ENCODE measurements at places on chromosomes 6 and 20.

- no peak for DNase-seq
Measured at GRCh38 chr6:42418724-42419123, 33.0 kb downstream of the TRERF1 start.

DNA sequence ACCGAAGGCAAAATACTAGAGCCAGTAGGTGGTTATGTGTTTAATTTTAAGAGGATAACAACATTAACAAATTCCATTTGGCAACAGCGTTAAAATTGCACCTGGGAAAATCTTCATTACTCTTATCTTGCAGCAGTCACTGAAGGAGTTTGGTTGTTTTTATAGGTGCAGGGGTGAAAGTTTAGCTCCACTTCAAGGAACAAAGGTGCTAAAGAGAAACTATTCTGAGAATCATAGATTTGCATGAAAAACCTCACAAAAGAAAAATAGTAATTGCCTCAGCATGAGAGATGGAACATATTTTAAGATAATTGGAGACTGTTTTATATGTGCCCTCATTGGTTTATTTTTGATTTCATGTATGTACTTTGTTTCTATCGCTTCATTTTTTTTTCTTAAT lies 444.4 kb downstream of the UTRN start:
- no peak for DNase-seq

- no peak for DNase-seq
Measured at GRCh38 chr6:378090-378957, 13.2 kb upstream of the IRF4 start.

- no peak for DNase-seq
Measured at GRCh38 chr20:3378138-3378537, 29.3 kb downstream of the DNAAF9 start.

GRCh38 chr6:80637312-80637711 lies 530.8 kb downstream of the BCKDHB start:
- DNase-seq, result no peak

GRCh38 chr6:124978451-124979293 lies 16.4 kb downstream of the RNF217 start:
- DNase-seq, result peak; percentile 62

- no peak for DNase-seq
Measured at GRCh38 chr6:140985679-140986275, 1146.9 kb upstream of the GJE1 start.

GRCh38 chr6:165081944-165082532 lies 227.4 kb downstream of the C6orf118 start:
- DNase-seq, result no peak

DNA sequence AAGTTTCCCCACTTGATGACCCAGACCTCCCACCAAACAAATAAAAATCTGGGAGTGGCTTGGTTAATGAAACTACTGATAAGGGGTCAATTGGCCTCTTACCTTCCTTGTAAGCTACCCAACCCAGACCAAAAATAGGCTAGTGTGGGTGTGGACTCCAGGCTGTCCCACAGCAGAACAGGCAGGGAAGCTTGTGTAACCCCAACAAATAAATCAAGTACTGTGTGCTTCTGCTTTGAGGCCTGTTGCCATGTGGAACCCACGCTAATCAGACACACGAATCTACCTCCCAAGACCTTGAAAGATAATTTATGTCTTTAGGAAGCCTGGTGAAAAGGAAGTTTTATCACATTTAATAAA lies 33.7 kb upstream of the PAQR8 start:
- DNase-seq, result no peak

- no peak for DNase-seq
Measured at GRCh38 chr20:46221256-46221833, 87.0 kb downstream of the CDH22 start.

GRCh38 chr20:53752583-53752970 lies 158.9 kb upstream of the ZNF217 start:
- no peak for DNase-seq

DNA sequence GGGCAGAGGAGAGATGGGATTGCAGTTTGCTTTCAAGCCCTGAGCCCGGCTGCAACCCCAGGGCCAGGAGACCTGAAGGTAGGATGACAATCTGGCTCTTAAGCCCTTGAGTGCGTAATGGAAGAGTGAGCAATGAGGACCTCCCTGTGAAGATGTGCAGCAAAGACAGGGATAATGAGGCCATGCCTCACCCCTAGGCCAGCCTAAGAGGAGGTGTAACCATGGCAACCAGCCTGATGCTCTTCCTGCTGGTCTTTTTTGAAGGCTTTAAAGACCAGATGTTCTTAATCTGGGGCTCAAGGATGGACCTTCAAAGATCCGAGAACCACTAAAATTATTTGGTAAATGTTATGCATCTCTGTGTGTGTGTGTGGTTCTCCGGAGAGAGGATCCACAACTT lies 8.2 kb downstream of the ARHGAP40 start:
- DNase-seq, result no peak

- DNase-seq, result peak; percentile 89
Measured at GRCh38 chr6:37051138-37052026, 45.9 kb downstream of the FGD2 start.

GRCh38 chr6:40755749-40756452 lies 168.7 kb upstream of the LRFN2 start:
- no peak for DNase-seq

GRCh38 chr20:53128004-53128403 lies 155.8 kb downstream of the TSHZ2 start:
- no peak for DNase-seq

GRCh38 chr20:45972500-45973183 lies 639 bp upstream of the ZNF335 start:
- DNase-seq, result no peak

DNA sequence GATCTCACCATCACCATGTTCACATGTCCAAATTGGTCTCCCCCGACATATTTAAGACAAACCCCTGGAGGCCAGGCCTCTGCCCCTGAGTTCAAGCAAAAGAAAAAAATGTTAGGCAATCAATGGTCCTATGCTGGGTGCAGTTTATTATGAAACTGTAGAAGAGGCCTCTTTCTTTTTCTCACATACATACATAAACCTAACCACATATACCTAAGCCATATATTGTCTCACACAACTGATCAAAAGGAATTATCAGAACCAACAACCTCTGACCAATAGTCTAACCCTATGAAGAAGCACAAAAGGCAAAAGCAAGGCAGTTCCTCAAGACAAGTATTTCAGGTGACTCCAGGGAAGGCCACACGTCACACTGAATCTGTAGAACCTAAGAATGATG lies 49.9 kb downstream of the ILRUN start:
- DNase-seq, result no peak

GRCh38 chr6:158222066-158222465 lies 53.9 kb downstream of the GTF2H5 start:
- no peak for DNase-seq

DNA sequence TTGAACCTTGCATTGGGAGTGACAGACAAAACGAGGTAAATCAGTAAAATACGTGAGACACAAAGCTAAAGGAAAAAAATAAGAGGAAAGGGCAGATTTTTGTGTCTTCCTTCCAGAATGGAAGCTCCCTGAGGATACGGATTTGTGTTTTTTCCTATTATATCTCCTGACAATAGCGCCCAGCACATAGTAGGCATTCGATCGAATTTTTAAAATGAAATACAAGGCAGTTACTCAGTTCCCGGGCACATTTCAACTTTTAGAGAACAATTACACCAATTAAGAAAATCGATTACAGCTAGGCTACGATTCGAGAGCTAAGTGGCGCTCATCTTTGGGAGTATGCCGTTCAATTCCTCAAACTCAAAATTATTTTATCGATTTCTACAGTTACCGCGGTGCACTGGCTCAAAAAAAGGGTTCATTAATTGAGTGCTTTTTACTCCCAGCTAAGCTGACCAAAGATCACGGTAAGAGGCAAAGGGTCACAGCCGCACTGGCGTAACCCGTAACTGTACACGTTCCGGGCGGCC lies 443 bp downstream of the RMND1 start:
- no peak for DNase-seq

GRCh38 chr20:43514648-43514999 lies 7.1 kb downstream of the L3MBTL1 start:
- peak; percentile 17 for DNase-seq

GRCh38 chr6:135505648-135506047 lies 8.1 kb upstream of the AHI1 start:
- DNase-seq, result no peak

GRCh38 chr6:158460602-158461169 lies 99.2 kb upstream of the TMEM181 start:
- DNase-seq, result no peak

- DNase-seq, result no peak
Measured at GRCh38 chr6:14816116-14816859, 429.6 kb upstream of the JARID2 start.

DNA sequence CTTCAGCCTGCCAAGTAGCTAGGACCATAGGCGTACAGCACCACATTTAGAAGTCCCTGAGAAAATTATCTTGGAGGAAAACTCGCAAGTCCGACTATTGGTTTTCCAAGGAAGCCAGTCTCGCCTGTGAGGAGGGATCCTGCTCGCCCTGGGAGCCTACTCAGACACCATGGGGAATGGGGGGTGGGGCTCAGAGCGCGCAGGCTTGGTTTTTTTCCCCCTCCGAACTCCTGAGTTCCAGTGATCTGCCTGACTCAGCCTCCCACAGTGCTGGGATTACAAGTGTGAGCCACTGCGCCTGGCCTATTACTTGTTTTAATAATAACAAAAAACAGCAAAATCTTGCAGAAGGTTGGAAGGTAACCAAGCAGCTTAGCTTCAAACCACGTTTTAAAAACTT lies 153.7 kb downstream of the OR2B2 start:
- DNase-seq, result no peak

DNA sequence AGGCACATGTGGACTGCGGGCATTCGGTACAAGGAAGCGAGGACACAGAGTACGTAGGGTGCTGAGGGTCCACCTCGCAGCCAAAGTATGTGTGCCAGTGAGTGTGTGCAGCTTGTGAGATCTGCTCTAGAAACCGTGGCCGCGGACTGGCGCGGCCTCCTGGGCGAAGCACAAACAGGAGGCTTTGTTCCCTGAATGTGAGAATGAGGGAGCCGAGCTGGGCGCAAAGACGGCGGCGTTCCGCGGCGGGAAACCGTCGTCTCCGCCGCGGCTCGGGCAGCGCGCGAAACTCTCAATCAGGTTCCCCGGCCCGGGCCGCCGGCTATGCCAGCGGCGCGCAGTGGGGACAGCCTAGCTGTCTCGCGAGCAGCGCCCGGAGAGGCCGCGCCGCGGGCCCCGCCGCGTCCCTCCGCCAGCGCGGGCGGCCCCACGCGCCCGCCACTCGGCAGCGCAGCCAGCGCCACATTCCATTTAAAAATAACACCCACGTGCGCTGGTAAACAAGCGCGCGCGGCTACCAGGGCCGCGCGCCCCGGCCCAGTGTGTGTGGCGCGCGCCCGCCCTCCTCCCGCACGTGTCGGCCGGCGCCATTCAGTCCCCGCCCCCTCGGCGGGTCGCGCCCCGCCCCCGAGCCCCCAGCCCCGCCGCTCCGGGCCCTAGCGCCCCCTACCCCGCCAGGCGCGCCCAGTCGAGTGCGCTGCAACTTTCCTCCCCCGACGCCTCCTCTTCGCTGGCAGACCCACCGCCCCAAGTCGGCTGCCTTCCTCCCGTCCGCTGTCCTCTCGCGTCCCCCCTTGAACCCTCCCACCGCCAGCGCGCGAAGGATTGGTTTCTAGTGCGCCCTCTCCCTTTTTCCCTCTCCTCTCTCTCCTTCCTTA lies 3.0 kb upstream of the FOXO3 start:
- DNase-seq, result no peak

DNA sequence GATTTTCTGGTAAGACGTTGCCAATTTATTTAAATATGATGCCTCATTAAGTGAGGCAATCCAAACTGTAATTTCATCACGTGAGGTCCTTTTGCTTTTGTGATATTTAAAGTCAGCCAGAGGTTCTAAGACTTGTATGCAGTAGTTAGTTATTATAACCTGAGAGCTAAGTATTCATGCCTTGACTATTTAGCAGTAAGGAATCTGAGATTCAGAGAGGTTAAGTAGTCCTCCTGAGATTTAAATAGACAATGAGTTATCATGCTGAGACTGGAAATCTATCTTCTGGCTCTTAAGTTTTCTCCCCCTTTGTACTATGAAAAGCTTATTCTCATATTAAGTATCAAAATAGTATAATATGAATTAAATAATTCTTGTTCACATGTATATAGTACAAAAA lies 158.0 kb downstream of the UTRN start:
- no peak for DNase-seq

DNA sequence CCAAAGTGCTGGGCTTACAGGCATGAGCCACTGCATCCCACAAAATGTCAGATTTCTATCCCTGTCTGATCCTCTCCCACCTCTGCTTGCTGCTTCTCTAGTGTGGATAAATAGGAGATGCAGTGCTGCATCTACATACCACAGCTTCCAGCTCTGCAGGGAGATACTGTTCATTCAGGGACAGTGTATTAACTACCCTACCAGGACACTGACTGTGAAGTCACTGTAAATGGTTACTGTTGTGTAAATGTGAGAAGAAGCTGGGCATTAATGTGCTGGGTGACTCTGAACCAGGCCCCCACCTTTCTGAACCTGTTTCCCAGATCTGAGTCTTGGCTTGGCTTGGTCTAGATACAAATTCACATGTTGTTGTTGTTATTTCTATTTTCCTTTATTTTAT lies 488.6 kb upstream of the SULF2 start:
- DNase-seq, result no peak

GRCh38 chr6:131549811-131550210 lies 23.2 kb upstream of the ARG1 start:
- no peak for DNase-seq

GRCh38 chr20:25318471-25319240 lies 70.8 kb downstream of the PYGB start:
- DNase-seq, result peak; percentile 50

GRCh38 chr6:2948228-2949025 lies 22.9 kb downstream of the SERPINB6 start:
- no peak for DNase-seq

DNA sequence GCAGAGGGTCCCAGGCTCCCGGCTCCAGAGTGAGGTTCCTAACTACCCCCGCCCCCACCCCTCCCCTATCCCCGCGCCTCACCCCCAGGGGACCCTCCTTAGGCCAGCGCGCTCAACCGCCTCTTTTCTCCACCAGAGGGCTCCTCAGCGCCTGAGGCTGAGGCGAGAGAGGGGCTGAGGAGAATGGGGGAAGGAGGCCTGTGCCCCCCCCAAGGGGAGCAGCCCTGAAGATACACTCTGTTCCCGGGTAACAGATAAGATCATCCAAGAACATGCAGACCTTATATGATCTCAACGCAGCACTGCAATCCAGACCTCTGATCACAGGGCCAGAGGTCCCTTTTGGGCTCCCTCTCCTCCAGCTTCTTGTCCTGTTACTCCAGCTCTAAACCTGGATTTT lies 43.3 kb upstream of the MRPS10 start:
- no peak for DNase-seq

GRCh38 chr6:91087908-91088307 lies 501.0 kb upstream of the MAP3K7 start:
- DNase-seq, result no peak

GRCh38 chr6:69179681-69180080 lies 544.6 kb downstream of the ADGRB3 start:
- no peak for DNase-seq

All from head of caudate nucleus (tissue), 42 donors.